ENCODE measurements at places on chromosomes 7 and 10.
A peak's percentile ranks its signal among the peaks of the same experiment; 100 is the strongest.

GRCh38 chr7:155647302-155647701, 2.8 kb downstream of the RBM33 start:
- no peak for DNase-seq

DNA sequence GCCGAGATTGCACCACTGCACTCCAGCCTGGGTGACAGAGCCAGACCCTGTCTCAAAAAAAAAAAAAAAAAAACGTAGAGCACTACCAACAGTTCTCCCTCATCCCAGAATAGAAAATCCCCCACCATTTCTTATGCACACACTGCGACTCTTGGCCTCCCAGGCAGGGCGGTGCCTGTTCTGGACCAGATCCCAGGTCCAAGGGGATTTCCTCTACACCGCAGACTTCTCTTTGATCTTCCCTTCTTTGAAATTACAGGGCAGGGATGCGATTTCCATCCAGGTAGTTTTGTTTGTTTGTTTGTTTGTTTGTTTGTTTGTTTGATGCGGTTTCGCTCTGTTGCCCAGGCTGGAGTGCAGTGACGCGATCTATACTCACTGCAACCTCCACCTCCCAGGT, 91.8 kb downstream of the SEPTIN14 start:
- no peak for DNase-seq

DNA sequence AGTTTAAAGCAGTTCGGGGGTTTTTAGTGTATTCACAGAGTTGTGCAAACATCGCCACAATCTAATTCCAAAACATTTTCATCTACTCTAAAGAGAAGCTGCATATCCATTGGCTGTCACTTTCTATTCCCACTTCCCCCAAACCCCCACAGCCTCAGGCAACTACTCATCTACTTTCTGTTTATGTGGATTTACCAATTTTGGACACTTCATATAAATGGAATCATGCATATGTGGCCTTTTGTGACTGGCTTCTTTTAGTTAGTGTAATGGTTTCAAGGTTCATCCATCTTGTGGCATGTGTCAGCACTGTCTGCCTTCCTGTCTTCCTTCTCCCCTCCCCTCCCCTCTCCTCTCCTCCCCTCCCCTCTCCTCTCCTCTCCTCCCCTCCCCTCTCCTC, 78.5 kb upstream of the FZD1 start:
- DNase-seq = no peak

DNA sequence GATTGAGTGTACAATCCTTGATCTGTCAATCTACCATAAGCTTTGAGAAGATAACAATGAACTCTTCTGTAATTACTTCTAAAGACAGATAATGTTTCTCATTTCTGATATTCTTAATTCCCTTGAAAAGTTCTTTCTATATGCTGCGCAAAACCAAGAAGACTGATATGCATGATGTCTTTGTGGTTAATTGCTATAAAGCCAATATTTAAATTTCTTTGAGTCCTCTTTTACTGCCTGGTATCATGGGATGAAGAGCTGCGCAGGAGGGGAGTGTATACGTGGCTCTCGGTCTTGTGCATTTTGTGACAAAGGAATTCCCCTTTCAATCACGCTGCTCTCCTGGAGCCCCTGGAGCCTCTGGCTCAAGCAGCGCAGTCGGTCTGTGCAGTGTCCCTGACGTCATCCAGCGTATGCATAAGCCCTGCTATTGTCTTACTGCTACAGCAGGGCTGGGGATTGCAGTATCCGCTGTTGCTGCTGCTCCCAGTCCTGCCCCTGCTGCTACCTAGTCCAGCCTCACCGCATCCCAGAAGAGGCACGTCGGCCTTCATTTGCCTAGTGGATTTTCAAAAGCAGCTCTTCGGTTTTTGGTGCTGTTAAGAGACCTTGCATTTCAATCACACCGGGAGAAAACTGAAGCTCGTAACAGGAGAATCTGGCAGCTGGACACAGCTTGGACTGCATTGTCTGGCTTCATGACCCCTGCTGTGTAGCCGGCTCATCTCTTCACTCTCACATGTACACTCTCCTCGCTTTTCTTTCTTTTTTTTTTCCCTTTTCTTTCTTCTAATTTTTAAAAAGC, 66.7 kb downstream of the ST7 start:
- no peak for DNase-seq

- DNase-seq = peak; percentile 35
Measured at GRCh38 chr7:111098011-111098925, 7.3 kb downstream of the LRRN3 start.

DNA sequence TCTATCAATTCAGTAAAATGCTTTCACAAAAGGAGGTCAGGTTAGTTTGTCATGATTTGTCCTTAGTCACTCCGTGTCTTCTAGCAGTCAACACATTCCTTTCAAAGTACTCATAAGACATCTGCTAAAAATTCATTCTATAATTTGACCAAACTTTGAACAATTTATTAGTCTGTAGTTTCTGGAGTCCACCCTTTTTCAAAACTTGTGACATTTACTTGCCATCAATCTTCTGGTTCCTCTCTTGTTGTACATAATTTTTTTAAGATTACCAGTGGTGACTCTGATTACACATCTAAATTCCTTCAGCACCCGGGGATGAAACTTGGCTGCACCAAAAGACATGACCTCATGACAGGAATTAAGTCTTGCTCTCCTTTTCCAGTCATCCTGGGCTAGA, 130.1 kb downstream of the NEBL start:
- DNase-seq = no peak

DNA sequence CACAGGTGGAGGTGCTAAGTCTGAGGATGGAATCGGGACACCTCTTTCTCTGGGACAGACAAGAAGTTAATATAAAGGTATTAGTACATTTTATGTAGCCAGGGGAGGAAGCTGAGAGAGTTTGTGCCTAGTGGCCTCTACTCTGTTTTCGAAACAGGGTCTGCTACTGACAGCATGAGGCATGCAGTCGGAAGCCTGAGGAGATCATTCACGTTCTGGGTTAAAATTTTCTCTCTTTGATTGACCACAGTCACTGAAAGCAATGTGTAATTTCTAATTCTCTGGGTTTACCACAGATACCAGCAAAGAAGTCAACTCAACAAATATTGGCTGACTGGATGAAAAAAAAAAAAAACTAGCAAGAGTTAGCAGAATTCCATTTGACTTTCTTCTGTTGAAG, 53.3 kb upstream of the KCTD7 start:
- DNase-seq = no peak

- DNase-seq = no peak
Measured at GRCh38 chr10:37549054-37549453, 308.4 kb downstream of the ZNF248 start.

DNA sequence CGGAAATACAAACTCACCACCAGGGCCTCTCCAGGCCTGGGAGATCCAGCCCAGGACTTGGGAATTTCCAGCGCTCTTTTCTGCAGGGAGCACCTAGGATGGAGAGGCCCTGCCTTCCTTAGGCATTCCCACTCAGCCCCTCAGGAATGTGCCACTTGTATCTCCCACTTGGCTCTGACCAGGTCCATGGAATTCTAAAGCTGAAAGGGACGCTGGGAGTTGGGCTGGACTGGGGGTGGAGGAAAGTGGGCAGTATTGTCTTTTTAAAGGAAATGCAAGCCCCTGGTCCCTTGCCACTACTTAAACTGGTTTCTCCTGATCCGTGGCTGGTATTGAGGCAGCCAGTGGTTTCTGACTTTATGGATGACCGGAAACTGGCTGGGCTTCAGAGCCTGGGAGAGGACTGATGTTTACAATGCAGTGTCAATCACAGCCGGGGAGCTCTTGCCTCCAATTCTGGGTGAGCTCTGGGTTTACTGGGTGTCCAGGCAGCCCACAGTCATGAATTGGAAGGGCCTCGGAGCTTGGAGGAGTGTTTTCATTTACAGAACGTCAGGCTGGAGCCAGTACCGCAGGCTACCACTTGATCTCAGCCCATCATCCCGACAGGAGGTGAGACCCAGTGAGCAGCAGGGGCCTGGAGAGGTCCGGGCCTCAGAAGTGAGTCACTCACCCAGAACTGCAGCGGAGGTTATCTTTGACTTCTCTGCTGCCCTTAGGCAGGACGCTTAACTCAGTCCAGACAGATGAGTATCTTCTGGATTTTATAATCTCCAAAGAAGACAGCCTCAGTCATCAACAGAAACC, 27.3 kb downstream of the AGAP3 start:
- DNase-seq = no peak
